Right cardiac atrium (tissue), 5 donors: ENCODE measurements at places on chromosomes 7 and 10.

DNA sequence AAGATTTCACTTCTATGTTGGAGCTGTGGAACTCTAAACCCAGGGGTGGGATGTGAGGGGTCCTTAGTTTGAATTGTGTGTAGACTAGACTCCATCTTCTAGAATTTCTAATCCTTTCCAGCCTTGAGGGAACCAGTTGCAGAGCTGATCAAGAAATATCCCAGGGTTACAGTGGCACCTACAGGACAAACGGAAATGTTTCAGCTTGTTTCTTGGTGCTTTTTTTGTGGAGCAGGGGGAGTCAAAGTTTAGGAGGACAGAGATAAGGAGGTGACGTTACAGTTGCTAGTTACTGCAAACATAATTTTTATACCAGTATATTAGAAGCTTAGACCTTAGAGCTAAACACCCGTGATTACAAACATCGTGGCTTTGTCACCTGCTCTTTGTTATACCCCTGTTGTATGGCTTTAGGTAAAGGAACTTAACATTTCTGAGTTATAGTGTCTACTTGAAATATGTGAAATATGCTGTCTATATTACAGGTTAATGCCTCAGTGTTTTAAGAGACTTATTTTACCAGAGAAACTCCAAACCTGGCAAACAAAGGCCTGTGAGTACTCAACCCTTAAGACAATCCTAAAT, 84.5 kb upstream of the DYNC1I1 start:
- no peak for DNase-seq

DNA sequence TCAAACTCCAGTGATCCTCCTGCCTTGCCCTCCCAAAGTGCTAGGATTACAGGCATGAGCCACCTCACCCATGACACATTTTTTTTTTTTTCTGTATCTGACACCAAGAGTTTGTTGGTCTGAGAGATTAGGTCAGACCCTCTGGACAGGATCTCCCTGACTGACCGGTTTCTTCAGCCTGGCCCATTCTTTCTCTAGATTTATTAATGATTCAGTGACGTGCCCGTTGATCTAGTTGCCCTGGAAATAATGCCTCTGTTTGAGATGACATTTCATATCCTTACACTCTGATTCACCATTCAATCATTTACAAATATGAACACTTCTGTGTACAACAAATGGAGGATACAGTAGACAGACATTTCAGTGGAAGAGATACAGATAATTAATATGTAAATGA, 1.4 kb upstream of the ZNF212 start:
- no peak for DNase-seq

DNA sequence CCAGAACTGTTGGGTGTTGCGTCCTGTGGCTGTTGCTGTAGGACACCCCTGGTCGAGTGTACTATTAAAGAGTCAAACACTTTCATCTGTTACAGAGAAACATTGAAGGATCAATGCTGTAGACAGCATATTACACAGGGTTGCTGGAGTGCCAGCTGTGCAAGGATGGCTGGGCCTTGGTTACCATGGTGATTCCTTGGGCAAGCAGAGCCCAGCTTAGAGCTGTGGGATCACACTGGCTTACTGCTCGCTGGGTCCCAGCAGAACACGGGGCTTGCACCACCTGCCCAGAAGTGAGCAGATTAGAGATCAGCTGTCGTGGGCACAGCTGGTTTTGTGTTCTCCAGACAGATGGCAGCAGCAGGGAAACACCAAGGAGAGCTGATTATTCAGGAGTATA, 76.0 kb downstream of the GPR141 start:
- peak; percentile 35 for DNase-seq

- DNase-seq: no peak
These were observed 70.7 kb downstream of the RBAK start for GRCh38 chr7:5116359-5116758.

DNA sequence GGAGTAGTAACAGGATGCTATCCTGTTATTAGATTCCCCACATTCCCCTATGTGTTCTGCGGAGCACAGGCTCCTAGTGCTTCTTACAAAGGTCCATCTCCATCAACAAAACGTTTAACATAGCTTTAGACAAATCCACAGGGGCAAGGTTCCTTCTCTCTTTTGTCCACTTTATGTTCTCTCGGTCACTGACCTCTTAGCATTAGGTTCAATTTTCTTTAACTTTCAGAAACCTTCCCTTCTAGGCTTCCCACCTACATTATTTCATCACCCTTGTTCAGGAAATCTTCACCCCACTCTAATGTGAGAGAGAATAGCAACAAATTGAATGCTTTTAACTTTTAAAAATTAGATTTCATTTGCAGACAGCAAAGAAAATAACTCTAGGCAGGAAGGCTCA, 84.9 kb downstream of the DOCK4 start:
- no peak for DNase-seq

DNA sequence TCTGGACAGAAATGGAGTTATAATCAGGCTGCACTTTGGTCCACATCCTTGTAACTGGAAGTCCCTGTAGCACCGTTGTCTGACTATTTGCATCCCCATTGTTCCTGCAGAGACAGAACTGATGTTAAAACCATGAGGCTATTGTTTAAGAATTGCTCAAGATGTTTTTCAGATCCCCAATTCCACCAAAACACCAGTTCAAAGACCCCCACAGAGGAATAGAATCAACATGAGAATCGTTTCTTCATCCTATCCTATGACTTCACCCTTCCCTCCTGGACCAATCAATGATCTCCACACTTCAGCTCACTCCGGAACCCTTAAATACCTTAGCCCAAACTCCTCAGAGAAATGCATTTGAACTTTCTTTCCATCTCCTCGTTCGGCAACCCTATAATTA, 57.1 kb upstream of the GRID1 start:
- DNase-seq: no peak

DNA sequence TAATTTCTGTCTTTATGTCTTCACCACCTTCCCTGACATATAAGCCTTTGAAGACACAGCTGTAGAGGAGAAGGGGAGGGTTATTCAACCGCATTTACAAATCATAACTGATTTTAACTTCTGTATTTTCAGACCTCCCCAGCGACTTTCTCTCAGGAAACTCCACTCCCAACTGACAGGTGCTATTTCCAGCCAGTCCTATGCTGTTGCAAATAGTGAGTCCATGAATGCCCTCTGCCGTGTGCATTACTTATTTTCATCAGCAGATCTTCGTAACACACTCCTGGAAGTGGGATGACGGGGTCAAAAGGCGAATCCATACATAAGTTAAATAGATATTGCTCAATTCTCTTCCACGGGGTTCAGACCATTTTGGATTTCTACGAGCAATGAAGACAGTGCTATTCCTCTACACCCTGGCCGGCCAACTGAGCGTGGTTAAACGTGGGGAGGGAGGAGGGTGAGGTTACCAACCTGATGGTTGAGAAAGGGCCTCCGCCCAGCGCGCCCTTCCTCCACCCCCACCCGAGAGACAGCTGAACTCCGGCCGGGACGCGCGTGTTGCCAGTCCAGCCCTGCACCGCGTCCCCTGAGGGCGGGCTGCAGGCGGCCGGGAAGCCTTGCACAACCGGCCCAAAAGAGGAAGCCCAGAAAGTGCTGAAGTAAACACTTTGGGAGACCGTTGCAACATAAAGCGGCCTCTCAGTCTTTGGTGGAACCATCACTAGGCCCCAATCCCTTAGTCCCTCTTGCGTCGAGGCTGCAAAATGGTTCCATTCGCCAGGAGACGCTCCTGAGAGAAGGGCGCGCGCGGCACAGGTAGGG, at the start of gene APBB1IP:
APBB1IP (plus strand) TSS at position 705 of the 825 bp plus-strand sequence. CDS start 53,986 bp downstream, outside the sequence.
- DNase-seq: peak; percentile 92

DNA sequence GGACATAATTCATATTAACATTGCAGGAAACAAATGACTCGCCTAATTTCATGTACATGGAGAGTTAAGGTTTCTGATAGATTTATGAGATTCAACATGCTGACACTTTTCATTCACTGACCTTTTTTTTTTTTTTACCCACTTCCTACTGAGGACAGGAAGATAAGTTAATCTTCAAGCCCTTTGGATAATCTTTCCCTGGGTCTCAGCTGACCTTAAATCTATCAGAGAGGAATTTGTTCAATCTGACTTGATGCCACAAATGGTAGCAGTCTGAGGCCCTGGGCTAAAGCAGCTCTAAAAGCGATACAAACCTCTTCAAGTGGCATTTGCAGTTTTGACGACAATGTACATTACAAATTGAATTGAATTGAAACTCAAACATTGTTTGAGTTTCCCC, 493.3 kb upstream of the SORCS1 start:
- DNase-seq: no peak

- DNase-seq: peak; percentile 74
These were observed 51.3 kb upstream of the SEPTIN7 start for GRCh38 chr7:35749556-35749955.

- DNase-seq: no peak
These were observed 12.2 kb downstream of the SEPHS1 start for GRCh38 chr10:13335881-13336280.

GRCh38 chr10:77045085-77045484, 592.5 kb downstream of the KCNMA1 start:
- no peak for DNase-seq

DNA sequence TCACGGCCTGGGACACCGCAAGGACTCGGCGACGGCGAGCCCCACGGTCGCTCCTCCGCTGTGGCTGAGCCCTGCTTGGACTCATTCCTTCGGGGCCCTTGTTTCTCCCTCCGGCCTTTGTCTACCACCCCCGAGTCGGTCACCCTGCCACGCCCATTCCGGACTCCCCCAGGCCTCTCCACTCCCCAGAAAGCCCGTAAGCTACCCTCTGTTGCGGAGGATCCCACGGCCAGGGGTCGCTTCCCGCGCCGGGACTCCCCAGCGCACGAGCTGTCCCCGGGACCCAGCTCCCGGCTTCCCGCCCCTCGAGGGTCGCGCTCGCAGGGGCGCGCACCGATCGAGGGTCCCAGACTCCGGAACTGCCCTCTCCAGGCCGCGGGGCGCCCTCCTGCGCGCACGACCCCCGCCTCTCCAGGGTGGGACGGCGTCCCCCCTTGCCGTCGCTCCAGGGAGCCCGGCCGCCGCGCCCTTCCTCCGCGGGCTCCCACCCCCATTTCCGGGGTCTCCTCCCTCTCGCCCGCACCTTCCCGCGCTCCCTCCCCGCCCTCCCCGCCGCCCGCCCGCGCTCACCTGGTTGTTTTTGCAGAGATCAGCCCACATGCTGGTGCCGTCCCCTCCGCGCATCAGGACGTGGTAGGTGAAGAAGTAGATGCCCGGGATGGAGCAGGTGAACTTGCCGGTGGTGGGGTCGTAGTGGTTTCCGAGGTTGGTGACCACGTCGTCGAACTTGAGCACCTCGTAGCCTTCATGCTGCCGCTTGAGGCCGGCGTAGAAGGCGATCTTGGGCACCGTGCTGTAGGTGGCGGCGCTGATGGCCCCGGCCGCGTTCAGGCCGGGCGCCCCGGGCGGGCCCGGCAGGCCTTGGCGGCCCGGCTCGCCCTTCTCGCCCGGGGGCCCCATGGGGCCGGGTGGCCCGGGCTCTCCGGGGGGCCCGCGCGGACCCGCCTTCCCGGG, 1.5 kb downstream of the C1QL3 start:
- DNase-seq: no peak

DNA sequence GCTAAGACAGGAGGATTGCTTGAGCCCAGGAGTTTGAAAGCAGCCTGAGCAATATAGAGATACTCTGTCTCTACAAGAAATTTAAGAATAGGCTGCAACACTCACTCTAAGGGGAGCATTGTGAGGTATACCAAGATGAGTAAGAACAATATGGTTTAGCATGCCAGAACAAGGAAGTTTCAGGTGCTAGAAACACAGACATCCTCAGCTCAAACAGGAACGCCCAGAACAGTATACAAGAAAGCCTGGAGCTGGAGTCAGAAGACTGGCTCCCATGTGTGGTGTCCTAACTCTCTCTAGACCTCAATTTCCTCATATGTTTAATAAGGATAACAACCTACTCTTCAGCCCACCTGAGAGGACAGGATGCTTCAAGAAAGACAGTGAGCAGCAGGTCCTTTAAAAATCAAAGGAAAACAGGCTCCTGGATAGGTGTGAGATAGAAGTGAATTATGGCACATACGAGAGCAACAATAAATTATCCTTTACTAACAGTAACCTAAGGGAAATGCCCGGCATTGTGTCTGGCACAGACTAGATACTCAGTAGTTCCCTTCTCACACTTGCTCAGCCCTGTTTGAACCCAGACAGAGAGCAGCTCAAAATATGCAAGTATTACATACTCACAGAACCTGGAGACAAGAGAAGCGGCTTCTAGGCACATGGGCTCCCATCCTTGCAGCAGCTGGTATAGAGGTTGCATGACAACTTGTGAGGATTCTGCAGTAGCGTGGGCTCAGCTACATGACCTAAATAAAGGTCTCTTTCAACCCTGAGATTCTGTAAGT, 45.4 kb downstream of the KAT6B start:
- DNase-seq: no peak
